Endothelial cell (in vitro differentiated cells): ENCODE measurements at places on chromosomes 3 and 15.

GRCh38 chr15:41258750-41259471 is 27.8 kb downstream of the CHP1 start:
- DNase-seq: no peak

DNA sequence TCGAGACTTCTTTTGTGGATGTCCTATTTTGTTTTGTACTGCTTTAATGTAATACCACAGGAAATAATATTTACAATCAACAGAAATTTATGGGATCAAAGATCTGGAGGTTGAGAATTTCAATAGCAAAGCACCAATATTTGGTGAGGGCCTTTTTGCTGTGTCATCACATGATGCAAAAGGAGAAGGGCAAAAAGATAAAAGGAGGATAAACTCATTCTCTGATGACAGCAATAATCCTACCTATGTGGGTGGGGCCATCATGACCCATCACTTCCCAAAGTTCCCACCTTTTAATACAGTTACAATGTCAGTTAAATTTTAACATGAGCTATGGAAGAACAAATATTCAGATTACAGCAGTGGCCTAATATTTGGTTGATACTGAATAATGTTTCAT is 832.9 kb downstream of the OTOL1 start:
- no peak for DNase-seq

GRCh38 chr15:66655997-66656396 is 46.0 kb upstream of the SMAD6 start:
- no peak for DNase-seq

GRCh38 chr3:170703121-170703588 is 117.3 kb upstream of the SLC7A14 start:
- DNase-seq: no peak

DNA sequence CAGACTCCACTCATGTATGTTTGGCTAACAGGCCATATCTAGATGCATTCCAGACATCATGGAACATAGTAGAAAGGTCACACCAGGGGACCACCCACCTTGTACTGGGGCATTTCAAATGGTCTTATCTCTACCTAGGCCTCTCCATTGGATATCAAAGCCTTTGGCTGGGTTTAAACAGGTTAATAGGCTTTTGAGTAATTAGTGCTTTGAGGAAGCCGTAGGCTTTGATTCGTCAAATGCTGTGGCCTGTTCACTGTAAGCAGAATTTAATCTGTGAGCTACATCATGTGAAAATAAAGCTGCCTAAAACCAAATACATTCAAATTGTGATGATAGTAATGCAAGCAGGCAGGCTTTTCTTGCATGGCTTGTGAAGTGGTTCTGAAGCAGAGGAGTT is 129.5 kb downstream of the ST8SIA2 start:
- no peak for DNase-seq

DNA sequence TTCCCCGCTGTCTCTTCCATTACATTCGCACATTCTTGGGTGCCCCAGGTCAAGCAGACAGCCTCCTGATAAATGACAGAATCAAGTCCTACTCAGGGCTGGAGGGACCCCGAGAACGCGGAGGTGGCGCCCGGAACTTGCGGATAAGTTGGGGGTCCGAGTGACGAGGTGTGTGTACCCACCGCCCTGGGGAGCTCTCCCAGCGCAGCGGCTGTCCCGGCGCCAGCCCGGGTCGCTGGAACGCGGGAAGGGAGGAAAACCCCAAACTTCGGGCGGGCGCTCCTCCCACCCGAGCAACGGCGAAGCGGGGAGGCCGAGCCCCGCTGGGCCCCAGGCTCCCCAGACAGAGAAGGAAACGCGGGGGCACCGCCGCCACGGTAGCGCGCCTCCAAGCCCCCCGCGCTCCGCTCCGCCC is 550 bp downstream of the CLN6 start:
- no peak for DNase-seq

DNA sequence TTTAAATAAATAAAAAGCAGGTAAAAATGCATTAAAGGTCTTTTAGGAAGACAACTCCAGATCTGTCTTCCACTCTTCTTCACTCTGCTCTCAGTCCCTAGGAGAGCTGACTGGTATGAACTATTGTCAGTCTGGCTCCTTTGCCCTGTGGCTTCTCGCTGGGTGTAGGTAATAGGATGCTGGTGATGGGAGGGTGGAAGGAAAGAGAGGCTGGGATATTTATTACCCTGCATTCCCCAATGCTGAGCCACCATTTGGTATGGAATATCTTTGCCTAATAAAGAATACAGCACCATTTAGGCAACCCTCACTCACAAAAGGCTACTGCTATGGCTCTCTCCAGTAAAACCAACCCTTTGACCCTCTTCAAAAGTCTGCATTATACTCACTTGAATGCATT is 326.9 kb downstream of the CNTN3 start:
- DNase-seq: no peak

GRCh38 chr3:148002705-148003205 is 593.6 kb downstream of the ZIC1 start:
- DNase-seq: no peak
